ENCODE measurements at places on chromosomes 16 and 17. TPM values are rescaled to one million over a fixed set of nuclear protein-coding genes. Genes with fewer than 3 reads are reported as not detected.

DNA sequence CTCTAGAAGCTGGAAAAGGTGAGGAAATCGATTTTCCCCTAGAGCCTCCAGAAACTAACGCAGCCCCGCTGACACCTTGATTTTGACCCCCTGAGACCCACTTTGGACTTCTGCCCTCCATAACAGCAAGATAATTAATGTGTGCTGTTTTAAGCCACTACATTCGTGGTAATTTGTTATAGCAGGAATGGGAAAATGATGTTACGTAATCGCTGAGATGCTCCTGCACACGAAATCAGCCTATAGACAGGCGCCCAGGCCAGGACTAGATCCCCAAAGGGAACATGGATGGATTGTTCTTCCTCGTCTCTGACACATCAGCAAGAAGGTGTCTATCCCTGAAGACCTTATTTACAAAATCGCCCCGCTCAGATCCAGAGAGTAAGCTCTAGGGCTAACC lies 1.4 kb upstream of the MYOCD start:
- DNase-seq = no peak

- DNase-seq = no peak
These were observed 244.6 kb upstream of the CCL2 start for GRCh38 chr17:34010534-34010933.

GRCh38 chr17:40344421-40345160 lies 19.9 kb downstream of the GJD3 start:
- no peak for DNase-seq

DNA sequence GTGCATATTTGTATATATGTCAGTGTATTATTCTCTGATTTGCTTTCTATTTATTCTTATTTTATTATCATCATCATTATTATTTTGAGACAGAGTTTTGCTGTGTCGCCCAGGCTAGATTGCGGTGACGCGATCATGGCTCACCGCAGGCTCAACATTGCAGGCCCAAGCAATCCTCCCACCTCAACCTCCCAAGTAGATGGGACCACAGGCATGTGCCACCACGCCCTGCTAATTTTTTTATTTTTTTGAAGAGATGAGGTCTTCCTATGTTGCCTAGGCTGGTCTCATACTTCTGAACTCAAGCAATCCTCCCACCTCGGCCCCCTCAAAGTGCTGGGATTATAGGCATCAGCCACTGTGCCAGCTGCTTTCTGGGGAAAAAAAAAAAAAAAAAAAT lies 8.4 kb upstream of the ARHGAP17 start:
- DNase-seq = no peak

The EME1 gene
- polyA plus RNA-seq = 21.9 TPM

The CD79B gene
- polyA plus RNA-seq = not detected
